Thoracic aorta endothelial cell (primary cell): ENCODE measurements at places on chromosomes 7 and 10. TPM values are rescaled to one million over a fixed set of nuclear protein-coding genes. Genes with fewer than 3 reads are reported as not detected.

The OR2A12 gene
- total RNA-seq: not detected in 2 replicates

The AKR1C8 gene
- not detected in 2 replicates for total RNA-seq

The EPO gene
- total RNA-seq: not detected in 2 replicates

The CUZD1 gene
- total RNA-seq: 2.1 TPM in 2 replicates

The CALML3 gene
- not detected in 2 replicates for total RNA-seq

The NKX2-3 gene
- 2.4 TPM in 1 of 2 replicates, not detected in the other for total RNA-seq

The EGR2 gene
- 0.13 and 0.22 TPM in 2 replicates for total RNA-seq

The TMUB1 gene
- total RNA-seq: 13.6 and 21.9 TPM in 2 replicates

The DRGX gene
- not detected in 2 replicates for total RNA-seq

The SLC18A2 gene
- under 0.01 TPM in 1 of 2 replicates, not detected in the other for total RNA-seq

The NEUROG3 gene
- total RNA-seq: not detected in 2 replicates

The SLC13A1 gene
- total RNA-seq: not detected in 2 replicates

The ENO4 gene
- total RNA-seq: 0.07 and 0.13 TPM in 2 replicates

The COL17A1 gene
- 1.7 and 1.9 TPM in 2 replicates for total RNA-seq

The MEST gene
- total RNA-seq: 7.2 and 9.2 TPM in 2 replicates

The TMEM176B gene
- not detected in 2 replicates for total RNA-seq

The CUBN gene
- 3.1 and 5.2 TPM in 2 replicates for total RNA-seq

The VSIR gene
- 3.5 and 12.6 TPM in 2 replicates for total RNA-seq

The CNPY1 gene
- not detected in 2 replicates for total RNA-seq

The DOCK4 gene
- total RNA-seq: 313 and 365 TPM in 2 replicates

The TYSND1 gene
- 5.2 and 7.8 TPM in 2 replicates for total RNA-seq

The WNT16 gene
- not detected in 2 replicates for total RNA-seq

The VSTM4 gene
- total RNA-seq: 0.27 and 1.1 TPM in 2 replicates

The FOXP2 gene
- 0.40 TPM in 1 of 2 replicates, not detected in the other for total RNA-seq

The ASB15 gene
- total RNA-seq: not detected in 2 replicates

The NAT16 gene
- total RNA-seq: not detected in 2 replicates

The BNIP3 gene
- 132 and 138 TPM in 2 replicates for total RNA-seq

The SH2D4B gene
- total RNA-seq: under 0.01 and 0.07 TPM in 2 replicates

The HGF gene
- total RNA-seq: 1.7 and 7.5 TPM in 2 replicates

The CCDC146 gene
- 1.1 and 2.2 TPM in 2 replicates for total RNA-seq

The ANKRD61 gene
- 0.22 TPM in 1 of 2 replicates, not detected in the other for total RNA-seq

The CHAT gene
- not detected in 2 replicates for total RNA-seq
